ENCODE measurements at places on chromosomes 1 and 21. TPM values are rescaled to one million over a fixed set of nuclear protein-coding genes. Genes with fewer than 3 reads are reported as not detected.

The ERICH3 gene
- 3.6 TPM for total RNA-seq

The PTGS2 gene
- total RNA-seq = 5.3 TPM

The IQCC gene
- 2.3 TPM for total RNA-seq

GRCh38 chr1:58466630-58467241 is 79.8 kb downstream of the OMA1 start:
- no peaks in the 10 kb centered on the region for H3K4me1 ChIP-seq
- no peak for DNase-seq
- H3K27me3 ChIP-seq = no peaks in the 10 kb centered on the region
- H3K36me3 ChIP-seq = no peaks in the 10 kb centered on the region
- H3K4me3 ChIP-seq = no peak overlapping the region
- H3K27ac ChIP-seq = no peak overlapping the region
